ENCODE measurements at places on chromosomes 16 and 17.
A peak's percentile ranks its signal among the peaks of the same experiment; 100 is the strongest.

GRCh38 chr17:14042411-14042810 lies 26.9 kb upstream of the COX10 start:
- no peak for DNase-seq

GRCh38 chr17:6047966-6048365 lies 22.2 kb upstream of the WSCD1 start:
- DNase-seq = no peak

DNA sequence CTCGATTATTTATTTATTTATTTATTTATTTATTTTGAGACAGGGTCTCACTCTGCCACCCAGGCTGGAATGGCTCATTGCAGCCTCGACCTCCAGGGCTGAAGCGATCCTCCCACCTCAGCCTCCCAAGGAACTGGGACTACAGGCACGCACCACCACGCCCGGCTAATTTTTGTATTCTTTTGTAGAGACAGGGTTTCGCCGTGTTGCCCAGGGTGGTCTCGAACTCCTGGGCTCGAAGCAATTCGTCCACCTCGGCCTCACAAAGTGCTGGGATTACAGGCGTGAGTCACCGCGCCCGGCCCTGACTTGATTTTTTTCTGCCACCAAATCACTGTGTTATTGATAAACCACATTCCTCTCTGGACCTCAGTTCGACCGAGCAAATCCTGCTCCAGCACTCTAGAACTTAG lies 758 bp upstream of the RPL23A start:
- DNase-seq = no peak

DNA sequence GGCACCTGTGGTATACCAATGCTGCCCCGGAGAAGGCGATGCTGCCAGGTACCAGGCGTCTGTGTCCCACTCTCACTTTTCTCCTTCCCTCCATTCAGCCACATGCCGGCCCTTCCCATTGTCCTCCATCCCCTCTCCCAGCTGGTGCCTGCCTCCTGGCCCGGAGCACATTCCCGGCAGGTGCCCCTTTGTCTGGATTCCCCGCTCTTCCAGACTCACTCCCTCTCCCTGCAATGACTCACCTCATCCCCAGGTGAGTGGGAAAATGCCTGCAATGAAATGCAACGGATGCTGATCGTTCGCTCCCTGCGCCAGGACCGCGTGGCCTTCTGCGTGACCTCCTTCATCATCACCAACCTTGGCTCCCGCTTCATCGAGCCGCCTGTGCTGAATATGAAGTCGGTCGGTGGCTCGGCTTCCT lies 10.4 kb upstream of the KDM6B start:
- DNase-seq = no peak

GRCh38 chr16:16857603-16858283 lies 478.8 kb downstream of the NPIPA7 start:
- no peak for DNase-seq

GRCh38 chr17:31534223-31534888 lies 142.9 kb downstream of the RAB11FIP4 start:
- DNase-seq = no peak

DNA sequence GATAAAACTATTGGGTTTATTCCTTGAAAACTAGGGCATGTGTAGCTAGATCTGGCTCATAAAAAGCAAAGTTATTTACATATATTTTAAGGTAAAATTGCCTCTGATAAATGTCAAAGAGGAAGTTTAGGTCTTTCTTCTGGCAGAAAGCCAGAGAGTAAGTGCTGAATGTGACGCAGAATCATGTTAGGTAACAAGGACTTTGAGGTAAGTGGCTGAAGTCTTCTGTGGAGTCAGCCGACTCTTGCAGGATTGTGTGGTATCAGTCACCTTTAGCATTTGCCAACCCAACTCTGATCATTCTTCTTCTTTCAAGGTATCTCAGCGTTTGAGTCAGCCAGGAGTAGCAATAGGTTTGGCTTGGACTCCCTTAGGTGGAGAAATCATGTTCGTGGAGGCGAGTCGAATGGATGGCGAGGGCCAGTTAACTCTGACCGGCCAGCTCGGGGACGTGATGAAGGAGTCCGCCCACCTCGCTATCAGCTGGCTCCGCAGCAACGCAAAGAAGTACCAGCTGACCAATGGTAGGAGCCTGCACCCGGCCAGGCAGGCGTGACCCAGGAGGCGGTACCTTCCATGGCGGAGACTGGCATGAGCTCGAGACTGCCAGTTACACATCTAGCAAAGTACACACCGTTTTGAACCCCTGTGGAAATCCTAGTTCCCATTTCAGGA lies 37.9 kb downstream of the SIAH1 start:
- peak; percentile 51 for DNase-seq

DNA sequence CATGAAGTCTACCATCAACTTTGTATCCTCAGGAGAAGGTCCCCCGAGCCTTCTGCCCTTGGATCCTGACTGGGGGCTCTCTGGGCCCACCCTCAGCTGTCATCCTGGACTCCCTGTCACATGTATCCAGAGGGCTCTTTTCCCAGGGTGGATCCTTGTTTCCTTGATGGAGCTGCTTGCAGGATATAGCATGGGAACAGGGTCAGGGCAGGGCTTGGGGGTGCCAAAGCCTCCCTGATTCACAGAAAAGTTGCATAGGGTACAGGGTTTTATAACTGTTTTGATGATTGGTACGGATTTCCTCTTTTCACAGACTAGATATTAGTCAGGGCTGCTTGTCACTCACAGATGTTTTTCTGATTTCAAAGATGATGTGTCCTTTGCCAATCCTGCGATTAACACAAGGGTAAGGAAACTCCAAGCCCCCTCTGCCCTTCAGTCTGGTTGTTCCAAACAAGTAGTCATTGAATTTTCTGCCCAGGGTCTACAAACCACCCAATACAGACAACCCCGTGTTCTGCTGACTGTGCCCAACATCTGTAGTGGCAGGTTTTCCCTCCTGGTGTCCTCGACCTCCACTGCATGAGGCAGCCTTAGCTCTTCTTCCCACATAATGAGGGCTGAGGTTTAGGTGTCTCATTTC lies 20.6 kb upstream of the SLC35G3 start:
- no peak for DNase-seq

GRCh38 chr17:51463353-51463752 lies 203.0 kb downstream of the UTP18 start:
- no peak for DNase-seq

GRCh38 chr16:15599303-15600070 lies 43.5 kb downstream of the MARF1 start:
- no peak for DNase-seq

DNA sequence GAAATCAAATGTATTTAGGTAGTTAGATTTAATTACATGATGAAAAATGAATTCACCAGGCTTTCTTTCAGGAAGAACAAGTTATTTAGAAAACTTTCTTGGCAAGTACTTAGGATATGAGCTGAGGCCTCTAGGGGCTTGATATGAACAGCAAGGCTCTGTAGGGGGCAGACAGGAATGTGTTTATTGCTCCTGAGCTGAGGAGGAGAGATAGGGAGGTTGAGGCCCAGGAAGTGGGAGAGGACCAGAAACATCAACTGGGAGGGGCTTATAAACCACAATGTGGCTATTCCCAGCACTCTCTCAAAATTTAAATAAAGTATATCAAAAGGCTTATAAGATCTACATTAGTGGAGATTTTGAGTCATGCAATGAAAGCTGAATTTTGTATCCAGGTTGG lies 154.0 kb upstream of the MAF start:
- no peak for DNase-seq

DNA sequence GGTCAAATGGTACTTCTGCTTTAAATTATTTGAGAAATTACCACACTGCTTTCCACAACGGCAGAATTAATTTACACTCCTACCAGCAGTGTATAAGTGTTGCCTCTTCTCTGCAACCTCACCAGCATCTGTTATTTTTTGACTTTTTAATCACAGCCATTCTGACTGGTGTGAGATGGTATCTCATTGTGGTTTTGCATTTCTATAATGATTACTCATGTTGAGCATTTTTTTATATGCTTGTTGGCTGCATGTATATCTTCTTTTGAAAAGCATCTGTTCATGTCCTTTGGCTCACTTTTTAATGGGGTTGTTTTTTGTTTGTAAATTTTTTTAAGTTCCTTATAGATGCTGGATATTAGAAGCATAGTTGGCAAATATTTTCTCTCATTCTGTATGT lies 446.7 kb downstream of the PMP22 start:
- no peak for DNase-seq

- DNase-seq = no peak
Measured at GRCh38 chr16:53183442-53183841, 128.7 kb downstream of the CHD9 start.

All from natural killer cell (primary cell).